Left renal pelvis (tissue), 4 donors: ENCODE measurements at places on chromosomes 2 and 18. TPM values are rescaled to one million over a fixed set of nuclear protein-coding genes. Genes with fewer than 3 reads are reported as not detected.
A peak's percentile ranks its signal among the peaks of the same experiment; 100 is the strongest.

TACR1 gene
- 1.6 TPM for polyA plus RNA-seq

KCNE4 gene
- 14.0 TPM for polyA plus RNA-seq

TEX51 gene
- polyA plus RNA-seq = not detected

CPO gene
- polyA plus RNA-seq = 0.90 TPM

C2orf80 gene
- 0.46 TPM for polyA plus RNA-seq

PAX3 gene
- not detected for polyA plus RNA-seq

PLEKHB2 gene
- 25.9 TPM for polyA plus RNA-seq

PNO1 gene
- 17.3 TPM for polyA plus RNA-seq

CNGA3 gene
- not detected for polyA plus RNA-seq

GRCh38 chr2:239819974-239820555 lies 205.1 kb downstream of the NDUFA10 start:
- no peak for DNase-seq

DNA sequence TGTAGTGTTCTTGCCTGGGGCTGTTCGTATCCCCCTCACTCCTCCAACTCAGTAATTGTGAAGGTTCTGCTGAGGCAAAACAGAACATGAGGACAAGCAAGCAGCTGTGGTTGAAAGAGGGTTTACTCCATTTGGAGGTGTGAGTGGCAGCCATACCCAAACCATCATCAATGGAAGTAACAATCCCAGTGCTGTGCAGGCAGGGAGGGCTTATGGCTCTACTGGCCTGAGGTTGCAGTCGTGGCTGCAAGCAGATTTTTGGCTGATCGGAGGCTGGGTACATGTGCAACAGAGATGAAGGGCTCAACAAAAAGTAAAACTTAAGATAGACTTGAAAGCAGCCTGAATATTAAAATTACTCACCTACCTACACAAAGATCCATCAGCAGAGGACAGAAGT lies 13.2 kb downstream of the SRSF7 start:
- DNase-seq = no peak

DNA sequence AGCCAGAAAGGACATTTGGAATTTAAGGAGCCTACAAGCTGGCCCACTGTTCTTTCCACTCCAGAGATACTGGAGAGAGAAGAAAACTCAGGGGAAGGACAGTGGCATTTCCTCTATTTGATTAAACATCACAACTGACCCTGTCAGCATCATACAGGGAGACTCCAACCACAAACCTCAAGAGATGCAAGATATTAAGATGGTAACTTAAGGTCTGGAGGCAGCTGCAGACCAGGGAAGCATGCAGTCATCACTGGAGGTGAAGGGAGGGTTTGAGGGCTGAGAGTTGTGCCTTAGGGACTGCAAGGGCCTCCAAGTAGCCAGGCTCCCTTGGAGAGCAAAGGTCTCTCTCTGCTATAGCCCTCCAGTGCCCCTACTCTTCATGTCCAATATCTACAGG lies 67.4 kb downstream of the RNF152 start:
- no peak for DNase-seq

DNA sequence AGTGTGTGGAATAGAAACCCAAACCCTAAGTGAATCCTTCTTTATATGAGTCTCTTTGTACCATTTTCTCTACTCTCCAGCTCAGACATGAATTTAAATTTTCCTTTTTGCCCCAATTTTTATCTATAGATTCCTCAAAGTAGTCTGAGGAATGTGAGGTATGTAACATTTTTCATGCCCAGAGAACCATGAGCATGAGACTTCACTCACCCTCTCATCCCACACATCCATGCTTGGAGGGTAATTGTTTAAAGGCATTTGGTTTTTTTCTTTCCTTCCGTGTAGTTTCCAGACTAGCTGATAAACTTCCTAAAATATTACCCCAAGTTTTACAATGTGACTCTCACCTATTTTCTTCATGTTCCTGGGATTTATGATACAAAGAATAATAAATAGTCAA lies 2056.8 kb upstream of the CELF4 start:
- no peak for DNase-seq

- no peak for DNase-seq
Measured at GRCh38 chr2:12773586-12774394, 57.1 kb downstream of the TRIB2 start.

GRCh38 chr2:112835061-112835501 lies 1.5 kb downstream of the IL1B start:
- DNase-seq = no peak

GRCh38 chr2:100972452-100972851 lies 29.6 kb upstream of the RPL31 start:
- DNase-seq = no peak

- no peak for DNase-seq
Measured at GRCh38 chr2:33059471-33060156, 112.9 kb downstream of the LTBP1 start.

GRCh38 chr18:77165503-77166188 lies 33.1 kb upstream of the MBP start:
- no peak for DNase-seq

GRCh38 chr2:187527262-187527661 lies 27.0 kb downstream of the TFPI start:
- no peak for DNase-seq

GRCh38 chr2:147632198-147632597 lies 212.6 kb upstream of the ACVR2A start:
- DNase-seq = no peak

- DNase-seq = no peak
Measured at GRCh38 chr2:50584185-50584584, 447.7 kb downstream of the NRXN1 start.

DNA sequence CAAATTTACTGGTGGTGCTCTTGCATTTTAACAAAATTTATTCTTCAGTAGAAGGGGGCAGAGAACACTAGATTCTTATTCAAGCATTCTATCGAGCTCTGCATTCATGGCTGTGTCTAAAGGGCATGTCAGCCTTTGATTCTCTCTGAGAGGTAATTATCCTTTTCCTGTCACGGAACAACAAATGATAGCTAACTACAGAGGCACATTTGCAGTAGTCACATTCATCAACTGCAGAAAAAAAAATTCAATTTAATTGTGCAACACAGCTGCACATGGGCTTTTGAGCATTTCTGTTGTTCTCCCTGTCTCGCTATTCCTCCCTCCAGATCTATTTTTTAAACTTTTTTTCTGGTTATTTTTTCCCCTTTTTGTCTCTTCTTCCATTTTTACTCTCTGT lies 13.0 kb upstream of the DLX1 start:
- no peak for DNase-seq

DNA sequence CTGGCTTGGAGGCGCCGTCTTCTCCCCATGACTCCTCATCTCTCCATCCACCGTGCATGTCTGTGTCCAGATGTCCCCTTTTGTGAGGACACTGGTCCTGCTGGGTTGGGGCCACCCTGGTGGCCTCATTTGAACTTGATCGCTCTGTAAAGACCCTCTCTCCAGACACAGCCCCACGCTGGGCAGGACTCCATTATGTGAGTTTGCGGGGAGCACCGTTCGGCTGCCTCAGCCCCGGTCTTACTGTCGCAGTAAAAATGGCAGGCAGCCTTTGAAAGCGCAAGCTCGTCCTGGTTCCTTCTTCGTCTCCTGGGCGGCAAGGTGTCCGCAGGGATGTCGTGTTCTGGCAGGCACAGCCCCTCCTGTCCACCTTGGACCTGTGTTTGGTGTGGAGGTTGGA lies 17.7 kb downstream of the NFATC1 start:
- no peak for DNase-seq

- no peak for DNase-seq
Measured at GRCh38 chr2:3427272-3427671, 47.8 kb downstream of the TRAPPC12 start.

GRCh38 chr2:206275312-206276055 lies 1.0 kb downstream of the ZDBF2 start:
- DNase-seq = no peak

DNA sequence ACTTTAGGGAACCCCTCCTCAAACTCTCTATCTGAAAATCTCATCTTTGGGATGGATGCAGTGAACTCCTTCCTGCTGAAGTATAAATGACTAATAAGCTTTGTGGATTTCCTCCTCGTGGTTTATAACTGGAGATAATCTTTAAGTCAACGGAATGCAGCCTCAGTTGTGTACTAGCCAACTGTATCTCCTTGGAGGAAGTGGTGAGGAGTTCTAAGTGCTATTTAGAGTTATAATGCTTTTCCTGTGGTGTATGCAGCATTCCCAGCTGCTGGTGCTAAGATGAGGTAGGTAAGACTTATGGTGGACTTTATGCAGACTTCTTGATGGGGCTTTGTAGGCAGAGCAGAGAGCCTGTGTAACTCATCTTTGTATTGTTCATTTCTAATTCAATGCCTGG lies 90.9 kb downstream of the LYPD6B start:
- DNase-seq = no peak

DNA sequence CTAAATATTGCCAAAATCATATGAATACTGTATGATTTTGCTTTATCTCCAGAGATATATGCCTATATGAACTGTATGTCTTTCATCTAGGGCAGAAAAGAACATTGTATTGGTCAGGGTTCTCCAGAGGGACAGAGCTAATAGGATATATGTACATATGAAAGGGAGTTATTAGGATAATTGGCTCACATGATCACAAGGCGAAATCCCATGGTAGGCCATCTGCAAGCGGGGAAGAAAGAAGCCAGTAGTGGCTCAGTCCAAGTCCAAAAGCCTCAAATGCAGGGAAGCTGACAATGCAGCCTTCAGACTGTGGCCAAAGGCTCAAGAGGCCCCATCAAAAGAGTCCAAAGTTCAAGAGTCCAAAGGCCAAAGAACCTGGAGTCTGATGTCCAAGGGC lies 209.9 kb downstream of the RNF144A start:
- no peak for DNase-seq

GRCh38 chr18:9017167-9017904 lies 85.2 kb upstream of the NDUFV2 start:
- peak; percentile 18 for DNase-seq

DNA sequence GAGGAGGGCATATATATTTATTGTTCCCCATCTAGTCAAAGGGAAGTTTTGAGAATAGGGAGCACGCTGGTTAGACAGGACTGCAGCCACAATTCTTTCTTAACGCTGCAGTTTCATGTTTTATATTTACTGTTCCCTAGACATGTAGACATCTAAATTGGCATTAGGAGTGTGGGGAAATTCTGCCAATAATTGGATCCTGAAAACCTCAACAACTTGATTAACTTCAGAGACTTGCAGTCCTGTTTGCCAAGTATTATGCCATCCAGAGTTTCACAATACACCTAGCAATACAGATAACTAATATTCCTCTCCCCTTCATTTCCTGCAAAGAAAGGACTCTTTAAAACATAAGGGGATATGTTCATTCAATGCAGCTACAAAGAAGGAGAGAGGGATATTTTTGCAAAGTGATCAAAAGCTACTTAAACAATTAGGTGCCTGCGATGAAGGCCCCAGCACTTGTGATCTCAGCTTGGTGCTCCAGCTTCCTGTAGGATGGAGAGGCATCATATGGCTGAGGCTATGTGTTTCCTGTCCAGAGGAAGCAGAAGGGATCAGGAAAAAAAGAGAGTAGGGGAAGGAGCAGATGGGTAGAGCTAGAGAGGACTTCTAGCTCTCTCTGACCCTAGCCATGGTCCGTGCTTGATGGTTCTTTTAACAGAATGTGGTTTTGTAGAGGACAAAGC lies 264.4 kb downstream of the MTX2 start:
- DNase-seq = no peak

- DNase-seq = no peak
Measured at GRCh38 chr2:27209621-27210401, 2.0 kb upstream of the ATRAID start.

DNA sequence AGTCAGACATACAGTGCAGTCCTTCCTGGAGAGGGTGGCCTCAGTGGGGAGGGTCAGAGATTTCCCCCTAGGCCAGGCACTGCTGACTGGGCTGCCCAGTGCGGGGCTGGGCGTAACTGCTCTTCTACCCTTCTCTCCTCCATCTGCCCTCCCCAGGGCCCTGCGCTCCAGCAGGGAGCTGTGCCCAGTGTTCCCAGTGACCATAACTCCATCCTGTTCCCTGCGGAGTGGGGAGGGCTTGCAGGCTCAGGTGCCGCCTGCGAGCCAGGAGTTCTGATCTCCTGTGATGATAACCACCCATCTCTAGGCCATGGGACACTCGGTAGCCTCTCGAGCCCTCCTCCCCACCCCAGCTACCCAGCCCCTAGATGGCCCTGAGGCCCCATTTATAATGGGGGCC lies 107.6 kb downstream of the SMAD7 start:
- DNase-seq = no peak

DNA sequence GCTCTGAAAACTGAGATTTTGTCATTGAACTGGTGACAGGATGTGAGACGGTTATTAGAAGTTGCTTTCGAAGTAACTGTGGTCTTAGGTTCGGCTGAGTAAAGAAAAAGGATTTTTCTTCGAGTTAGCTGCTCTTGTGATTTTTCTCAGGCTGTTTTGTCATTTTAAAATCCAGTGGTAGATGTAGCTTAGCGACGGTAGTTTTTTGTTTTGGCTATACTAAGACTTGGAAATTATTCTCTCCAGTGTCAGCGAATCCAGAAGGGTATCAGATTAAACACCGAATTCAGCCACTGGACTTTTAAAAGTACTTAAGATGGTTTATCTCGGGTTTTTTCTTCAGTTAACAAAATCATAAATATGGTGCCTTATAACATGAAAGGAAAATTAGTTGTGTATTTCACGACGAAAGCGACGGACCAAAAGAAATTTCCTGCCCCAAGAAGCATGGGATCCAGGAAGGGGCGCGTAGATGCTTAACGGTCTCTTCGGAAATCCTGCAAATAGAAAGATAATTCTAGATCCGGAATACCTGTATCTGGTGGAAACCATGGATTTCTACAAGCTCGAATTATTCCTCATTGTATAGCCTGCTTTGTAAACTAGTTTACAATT lies 1.2 kb downstream of the SFT2D3 start:
- DNase-seq = no peak

- no peak for DNase-seq
Measured at GRCh38 chr2:200309296-200310049, 3.0 kb downstream of the SPATS2L start.

- DNase-seq = no peak
Measured at GRCh38 chr2:8412082-8412481, 269.8 kb upstream of the ID2 start.

- no peak for DNase-seq
Measured at GRCh38 chr18:33755931-33756560, 178.0 kb downstream of the ASXL3 start.

GRCh38 chr2:71614976-71615766 lies 161.8 kb downstream of the DYSF start:
- no peak for DNase-seq

DNA sequence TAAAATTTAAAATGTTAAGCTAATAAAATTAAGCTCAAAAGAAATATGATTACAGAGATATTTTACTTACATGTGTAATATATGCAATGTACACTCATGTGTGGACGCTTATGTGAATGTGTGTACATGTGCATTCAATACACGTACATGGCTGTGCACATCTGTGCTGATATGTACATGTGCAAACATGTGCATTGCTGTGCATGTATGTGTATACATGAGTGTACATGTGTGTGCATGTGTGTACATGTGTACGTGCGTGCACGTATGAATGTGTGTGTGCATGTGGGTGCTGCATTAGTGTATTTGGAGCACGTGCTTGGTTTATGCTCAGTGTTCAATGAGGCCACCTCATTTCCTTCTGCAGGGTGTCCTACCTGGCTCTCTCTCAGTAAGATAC lies 88.2 kb upstream of the TMEM18 start:
- no peak for DNase-seq

- DNase-seq = no peak
Measured at GRCh38 chr2:128281852-128282245, 36.8 kb downstream of the HS6ST1 start.
